ENCODE measurements at places on chromosomes 12 and 14.

GRCh38 chr14:65958664-65959562 is 527.3 kb upstream of the CCDC196 start:
- no peak for DNase-seq

DNA sequence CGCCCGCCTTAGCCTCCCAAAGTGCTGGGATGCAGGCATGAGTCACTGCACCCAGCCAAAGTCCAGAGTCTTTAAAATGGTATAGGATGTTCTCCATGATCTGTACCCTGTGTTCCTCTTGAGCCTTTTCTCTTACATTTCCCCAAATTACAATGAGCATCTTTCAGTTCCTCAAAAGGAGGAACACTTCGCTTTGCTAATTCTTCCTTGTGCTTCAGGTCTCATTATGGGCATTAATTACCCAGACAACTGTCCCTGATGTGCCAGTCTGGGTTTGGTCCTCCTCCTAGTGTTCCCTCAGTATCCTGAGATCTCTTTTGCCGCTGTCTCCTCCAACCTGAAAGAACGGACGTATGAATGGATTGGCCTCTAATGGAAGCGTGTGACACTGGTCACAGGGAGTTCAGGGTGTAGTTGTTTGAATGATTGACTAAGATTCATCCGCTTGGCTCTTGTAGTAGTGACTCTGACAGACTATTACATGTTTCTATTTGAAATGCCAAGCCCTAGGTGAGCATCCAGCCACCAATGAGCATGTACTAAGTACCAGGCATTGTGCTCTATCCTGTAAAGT is 8.2 kb downstream of the PRKCH start:
- no peak for DNase-seq

DNA sequence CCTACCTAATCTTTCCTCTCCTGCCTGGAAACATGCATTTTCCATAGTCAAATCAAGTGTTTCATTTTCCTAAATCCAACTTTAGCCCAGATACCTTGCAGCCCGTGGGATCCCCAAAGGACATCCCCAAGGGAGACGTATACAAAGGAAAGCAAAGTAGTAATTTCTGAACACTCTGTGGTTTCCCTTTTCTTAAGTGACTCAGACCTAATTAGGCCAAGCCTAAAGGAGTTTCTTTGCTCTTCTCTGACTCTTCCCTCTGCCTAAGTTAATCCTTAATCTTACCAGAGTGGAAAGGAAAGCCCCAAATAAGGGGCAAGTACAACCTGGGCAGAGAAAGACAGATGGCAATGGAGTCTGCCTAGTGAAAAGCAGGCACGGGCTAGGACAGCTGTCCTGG is 250.3 kb downstream of the SPTSSA start:
- DNase-seq = no peak

DNA sequence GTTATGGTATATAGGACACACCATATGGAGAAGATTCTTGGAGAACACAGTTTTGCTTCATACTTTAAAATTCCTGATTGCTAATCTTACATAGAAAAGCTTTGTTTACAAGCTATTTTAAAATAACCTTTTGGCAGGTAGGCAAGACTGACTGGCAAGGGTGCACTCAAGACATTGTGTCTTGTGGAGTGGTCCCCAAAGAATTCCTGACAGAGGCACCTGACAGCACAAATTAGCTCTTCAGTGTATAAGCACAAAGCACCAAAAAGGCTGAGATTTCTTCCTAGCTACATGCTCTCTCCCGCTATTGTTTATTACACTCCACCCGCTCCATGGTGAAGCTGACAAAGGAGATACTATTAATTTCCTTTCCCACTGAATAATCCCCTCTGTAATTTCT is 139.4 kb downstream of the MON2 start:
- DNase-seq = no peak

DNA sequence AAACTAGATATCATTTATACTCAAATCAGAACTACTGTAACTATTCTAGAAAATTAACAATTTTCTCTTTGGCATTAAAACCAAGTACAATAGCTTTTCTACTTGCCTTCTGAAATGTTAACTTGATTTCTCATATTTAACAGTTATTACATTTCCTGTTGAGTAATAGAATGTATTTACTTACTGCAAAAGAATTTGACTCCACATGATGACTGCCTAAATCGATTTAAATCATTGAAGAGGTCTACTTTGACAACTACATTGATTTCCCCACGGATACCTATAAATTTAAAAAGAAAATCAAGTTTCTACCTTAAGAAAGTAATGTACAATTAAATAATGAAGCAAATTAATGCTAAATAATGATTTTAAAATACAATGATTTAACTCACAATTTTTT is 18.9 kb downstream of the C2CD5 start:
- no peak for DNase-seq

DNA sequence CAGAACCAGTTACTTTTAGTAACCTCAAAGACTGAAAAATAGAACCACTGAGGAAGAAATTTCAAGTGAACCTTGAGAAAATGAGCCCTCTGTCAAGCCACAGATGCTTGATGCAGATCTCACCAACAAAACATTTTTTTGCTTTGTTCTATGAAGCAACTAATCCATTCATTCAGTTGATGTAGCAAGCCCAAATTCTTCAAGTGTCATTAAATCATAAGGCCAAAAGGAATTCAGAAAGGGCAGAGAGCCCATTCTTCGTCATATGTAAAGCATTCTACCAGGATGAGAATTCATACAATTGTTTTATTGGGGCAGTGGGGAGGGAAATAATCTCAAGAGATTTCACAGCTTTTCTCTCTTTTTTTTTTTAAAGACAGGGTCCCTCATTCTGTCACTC is 218.0 kb upstream of the RGS6 start:
- no peak for DNase-seq

DNA sequence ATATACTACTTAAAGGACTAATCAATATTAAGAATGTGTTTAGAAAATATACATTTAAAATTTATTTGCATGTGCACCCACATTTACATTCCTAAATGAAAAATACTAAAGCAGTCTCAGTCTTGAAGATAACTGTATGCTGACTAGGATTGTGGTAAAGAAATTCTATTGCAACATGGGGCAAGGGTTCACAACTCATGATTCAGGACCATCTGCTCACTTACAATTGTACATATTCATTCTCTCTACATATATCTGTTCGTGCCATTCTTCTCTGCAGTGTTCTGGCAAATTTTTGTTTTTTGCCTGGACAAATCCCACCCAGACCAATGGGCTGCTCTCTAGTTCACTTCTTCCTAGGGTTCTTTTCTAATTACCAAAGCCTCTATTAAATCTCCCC is 417.2 kb upstream of the NOVA1 start:
- no peak for DNase-seq

DNA sequence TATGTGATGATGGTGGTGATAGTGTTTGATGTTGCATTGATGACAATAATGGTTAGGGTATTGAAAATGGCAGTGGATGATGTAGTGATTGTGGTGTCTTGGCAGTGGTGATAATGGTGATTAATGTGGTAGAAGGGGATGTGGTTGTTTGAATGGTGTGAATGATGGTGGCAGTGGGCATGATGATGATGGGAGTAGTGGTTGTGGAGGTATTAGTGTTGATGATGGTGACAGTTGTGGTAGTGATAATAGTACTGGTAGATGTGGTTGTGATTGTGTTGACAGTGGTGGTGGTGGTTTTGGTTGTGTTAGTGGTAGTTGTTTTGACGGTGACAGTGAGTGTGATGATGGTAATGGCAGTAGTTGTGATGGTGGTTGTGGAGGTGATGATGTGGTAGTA is 1049.0 kb downstream of the VRK1 start:
- no peak for DNase-seq

DNA sequence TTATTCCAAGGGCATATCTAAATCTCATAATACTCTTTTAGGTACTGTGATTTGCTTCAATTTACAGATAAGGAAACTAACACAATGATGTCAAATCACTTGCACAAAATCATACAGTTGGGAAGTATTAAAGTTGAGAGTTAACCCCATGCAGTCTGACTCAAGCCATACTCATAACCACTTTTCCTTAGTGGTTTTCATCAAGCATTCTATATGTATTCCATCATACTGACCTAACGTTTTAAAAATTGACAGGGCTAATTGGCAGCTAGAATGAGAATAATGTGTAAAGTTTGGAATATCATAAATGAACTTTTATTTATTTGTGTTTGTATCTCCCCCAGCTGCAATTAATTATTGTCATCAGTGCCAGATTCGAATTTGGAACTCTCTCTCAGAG is 20.9 kb downstream of the PUS7L start:
- DNase-seq = no peak

GRCh38 chr14:102736956-102737355 is 40.3 kb upstream of the TRAF3 start:
- DNase-seq = no peak

- no peak for DNase-seq
Measured at GRCh38 chr12:91406920-91407341, 224.3 kb upstream of the DCN start.

DNA sequence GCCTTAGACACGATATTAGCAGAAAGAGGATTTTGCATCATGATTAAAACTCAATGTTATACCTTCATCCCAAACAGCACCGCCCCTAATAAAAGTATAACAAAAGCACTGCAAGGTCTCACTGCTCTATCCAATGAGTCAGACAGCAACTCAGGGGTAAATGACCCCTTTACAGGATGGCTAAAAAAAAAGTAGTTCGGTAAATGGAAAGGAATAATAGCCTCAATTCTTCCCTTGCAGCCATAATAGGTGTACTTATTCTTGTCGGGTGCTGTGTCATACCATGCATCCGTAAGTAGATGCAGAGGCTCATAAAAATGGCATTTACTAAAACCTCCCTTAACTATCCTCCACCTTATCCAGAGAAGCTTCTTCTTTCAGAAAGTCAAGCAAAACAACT is 53.9 kb upstream of the AP4S1 start:
- DNase-seq = no peak

GRCh38 chr12:121575952-121576625 is 4.7 kb downstream of the KDM2B start:
- no peak for DNase-seq
